ENCODE measurements at places on chromosomes 11 and 22.

DNA sequence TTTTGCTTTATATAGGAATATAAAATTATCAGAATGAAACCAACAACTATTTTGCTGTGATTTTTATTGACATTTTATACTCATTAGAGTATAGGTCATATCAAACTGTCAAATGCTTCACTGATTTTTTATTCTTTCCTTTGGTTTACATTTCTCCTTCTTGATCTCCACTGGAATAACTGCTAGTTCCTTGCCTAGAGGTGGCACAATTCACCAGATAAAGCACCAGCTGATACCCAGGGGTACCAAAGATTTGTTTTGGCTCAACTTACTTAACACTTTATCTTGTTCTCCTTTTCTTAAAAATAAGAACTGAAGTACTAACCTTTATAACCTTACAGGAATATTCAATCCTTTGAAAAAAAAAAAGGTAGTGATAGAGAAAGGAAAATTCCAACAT lies 725.1 kb upstream of the CHORDC1 start:
- DNase-seq = no peak

DNA sequence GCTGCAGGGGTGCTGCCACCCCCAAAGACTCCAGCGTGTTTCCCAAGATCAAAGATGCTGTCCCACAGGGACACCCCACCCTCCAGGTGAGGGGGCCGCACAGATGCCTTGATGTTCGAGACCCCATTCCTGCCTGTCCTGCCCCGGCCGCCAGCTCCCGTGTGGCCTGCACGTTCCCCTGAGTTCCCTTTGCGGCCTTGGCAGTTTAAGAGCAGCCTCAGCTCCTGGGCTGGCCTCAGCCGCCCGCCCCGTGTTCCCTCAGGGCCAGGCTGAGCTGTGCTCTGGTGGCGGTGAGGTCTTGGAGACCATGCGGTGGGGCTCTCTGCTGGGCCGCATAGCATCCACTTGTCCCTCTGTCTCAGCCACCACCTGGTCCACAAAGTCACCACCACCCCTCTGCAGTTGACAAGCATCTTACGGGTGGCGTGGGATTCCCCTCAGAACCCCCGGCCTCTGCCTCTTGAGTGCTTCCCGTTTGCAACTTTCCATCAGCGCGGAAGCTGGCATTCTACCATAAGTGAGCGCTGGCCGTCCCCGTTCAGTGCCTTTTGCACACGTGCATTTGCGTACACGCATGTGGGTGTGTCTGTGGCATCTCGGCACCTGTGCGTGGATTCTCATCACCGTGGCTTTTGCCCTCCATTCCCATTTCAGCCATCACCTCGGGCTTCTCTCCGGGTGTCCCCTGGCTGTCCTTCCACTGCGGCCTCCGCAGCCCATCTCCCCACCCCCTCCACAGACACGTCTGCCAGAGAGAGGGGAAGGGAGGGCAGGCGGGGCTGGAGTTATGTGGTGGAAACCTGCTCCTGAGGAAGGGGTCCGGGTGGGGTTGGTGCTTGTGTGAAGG lies 35.9 kb downstream of the CTTN start:
- DNase-seq = no peak

DNA sequence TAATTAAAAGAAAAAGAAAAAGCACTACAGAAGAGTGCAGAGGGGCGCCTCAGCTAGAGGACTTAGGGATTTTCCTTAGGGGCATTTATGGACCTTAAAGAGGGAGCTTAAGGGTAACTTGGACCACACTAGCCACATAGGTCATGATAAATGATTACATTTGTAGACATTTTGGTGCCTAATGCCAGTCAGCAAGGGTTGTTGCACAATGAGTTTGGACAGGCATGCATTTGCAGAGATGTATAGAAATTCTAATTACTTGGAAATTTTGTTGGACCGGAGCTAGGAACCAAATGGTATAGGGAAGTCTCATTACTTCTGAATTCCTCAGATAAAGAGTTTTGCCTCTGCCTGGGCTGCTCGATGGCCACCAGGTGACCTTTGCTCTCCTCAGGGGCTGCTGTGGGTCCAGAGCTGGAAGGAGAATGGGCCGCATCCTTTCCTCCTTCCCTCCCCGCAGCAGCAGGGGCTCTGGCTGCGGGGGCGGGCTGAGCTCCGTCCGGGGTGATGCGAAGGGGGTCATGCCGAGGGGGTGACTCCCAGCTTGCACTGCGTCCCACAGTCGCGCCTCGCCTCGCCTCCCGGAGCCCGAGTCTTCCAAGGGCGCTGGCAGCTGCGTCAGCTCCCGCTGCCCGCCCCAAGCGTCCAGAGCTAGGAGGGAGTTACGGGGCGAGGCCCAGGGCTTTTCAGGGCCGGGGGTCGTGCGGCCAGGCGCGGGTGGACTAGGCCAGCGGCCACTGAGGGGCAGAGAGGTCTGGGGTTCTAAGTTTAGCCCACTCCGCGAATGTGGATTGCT lies 20.3 kb upstream of the MALAT1 start:
- DNase-seq = no peak

GRCh38 chr11:99424313-99425084 lies 403.8 kb downstream of the CNTN5 start:
- no peak for DNase-seq
